Non-pigmented ciliary epithelial cell (primary cell): ENCODE measurements at places on chromosomes 16 and 17.

- DNase-seq: no peak
These were observed 511.0 kb upstream of the CDH5 start for GRCh38 chr16:65855171-65856145.

GRCh38 chr16:52816993-52817392 lies 235.7 kb downstream of the CHD9NB start:
- DNase-seq: no peak

- DNase-seq: no peak
These were observed 13.9 kb downstream of the TNS4 start for GRCh38 chr17:40487371-40488020.

DNA sequence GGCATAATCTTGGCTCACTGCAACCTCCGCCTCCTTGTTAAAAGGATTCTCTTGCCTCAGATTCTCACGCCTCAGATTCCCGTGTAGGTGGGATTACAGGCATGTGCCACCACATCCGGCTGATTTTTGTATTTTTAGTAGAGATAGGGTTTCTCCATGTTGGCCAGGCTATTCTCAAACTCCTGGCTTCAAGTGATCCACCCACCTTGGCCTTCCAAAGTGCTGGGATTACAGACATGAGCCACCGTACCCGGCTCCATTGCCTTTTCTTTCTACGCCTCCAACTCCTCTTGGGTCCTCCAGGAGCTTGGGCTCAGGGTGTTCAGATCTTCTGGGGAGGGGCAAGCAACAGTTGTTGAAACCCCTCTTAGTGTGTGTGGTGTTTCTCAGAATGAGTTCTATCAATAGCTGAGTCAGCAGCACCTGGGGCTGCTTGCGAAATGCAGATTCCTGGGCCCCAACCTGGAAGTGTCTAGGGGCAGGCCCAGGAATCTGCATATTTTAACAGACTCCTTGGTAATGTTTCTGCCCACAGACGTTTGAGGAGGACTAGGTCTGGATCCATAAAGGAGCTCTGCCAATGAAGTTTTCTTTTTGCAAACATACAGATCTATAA lies 31.4 kb downstream of the SEC14L5 start:
- DNase-seq: no peak

DNA sequence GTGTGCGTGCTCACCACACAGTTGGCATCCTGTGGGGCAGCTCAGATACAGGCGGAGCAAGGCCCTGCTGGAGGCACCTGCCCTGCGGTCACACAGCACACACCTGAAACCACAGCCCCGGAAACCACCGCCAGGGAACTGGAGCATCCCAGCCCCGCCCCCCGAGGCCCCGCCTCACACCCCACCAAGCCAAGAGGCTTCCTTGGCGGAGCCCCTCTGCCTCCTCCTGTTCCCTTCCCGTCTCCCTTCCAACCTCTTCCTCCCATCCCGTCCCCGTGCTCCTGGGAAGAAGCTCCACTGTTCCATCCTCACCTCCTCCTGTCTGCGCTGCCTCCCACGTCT lies 205.5 kb downstream of the NTN1 start:
- no peak for DNase-seq

DNA sequence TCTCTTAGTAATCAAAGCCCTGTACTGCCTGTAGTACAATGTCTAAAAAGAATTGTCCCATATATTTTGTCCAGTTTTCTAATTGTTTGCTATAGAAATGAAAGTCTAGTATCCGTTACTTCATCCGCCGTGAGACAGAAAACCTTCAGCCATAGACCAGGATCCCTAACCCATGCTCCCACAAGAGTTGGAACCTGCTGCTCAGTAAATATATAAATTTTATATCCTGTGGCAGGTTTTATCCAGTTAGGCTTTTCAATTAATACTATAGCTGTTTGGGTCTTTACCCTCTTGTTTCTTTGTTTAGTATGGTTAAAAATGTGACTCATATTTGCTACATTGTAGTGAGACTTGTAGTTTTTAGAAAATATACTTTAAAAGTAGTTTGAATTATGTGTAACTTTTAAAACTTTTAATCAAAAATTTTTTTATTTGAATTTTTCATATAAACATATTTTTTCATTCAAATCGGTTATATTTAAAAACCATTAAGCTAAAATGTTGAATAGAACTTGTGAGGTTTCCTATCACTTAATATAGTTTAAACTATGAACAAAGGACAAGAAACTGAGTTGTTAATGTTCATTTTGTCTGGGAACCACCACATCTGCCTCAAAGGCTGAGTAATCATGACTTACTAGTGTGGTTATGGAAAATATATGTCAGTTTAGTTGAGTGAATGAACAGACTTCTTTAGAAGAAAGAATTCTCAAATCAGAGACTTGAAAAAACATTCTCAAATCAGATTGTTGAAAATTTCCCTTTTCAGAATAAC lies 54.8 kb downstream of the VMP1 start:
- DNase-seq: no peak

DNA sequence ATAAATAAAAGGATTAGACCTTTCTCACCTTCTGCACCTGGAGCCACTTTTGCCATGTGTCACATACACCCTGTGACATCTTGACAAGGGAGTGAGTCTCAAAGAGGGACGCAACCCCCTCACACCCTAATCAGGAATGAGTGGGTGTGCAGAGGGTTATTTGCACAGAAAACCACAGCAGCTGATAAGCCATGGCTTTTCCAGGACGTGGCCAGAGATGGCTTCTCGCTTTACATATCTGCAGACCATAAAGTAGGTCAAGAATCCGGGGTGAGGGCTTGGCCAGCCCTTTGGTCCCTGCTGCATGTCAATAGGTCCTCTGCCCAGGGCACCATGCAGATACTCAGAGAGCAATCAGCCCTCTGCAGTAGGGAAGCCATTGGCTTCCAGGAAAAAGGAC lies 2.4 kb upstream of the CD300LF start:
- no peak for DNase-seq

DNA sequence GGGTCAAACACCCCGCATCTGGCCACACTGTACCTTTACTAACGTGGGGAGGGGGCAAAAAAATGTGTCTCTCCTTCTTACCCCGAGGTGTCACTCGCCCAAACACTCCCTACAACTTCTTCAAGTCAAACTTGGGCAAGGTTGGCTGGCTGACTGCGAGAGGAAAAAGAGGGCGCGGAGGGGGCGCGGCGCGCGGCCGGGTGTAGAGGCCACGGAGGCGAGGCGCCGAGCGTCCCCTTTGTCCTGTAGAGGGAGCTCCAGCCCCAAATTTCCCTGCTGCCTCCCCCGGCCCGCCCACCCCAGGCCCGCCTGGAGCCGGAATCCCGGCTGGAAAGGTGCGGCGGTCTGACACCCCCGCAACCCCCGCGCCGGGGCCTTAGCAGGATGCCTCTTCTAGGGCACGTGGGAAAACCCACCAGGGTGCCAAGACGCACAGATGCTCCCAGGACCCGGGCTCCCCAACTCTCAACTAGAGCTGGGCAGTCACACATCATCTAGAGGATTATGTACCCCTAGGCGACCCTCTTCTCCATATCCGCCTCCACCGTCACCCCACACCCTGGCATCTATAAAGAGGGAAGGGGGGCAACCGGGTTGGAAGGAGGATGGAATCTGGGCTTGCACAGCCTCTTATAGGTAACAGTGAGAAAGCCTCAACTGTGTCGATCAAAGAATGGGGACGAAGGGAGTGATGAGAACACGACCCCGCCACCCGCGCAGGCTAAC lies 4.2 kb downstream of the IRX3 start:
- no peak for DNase-seq

DNA sequence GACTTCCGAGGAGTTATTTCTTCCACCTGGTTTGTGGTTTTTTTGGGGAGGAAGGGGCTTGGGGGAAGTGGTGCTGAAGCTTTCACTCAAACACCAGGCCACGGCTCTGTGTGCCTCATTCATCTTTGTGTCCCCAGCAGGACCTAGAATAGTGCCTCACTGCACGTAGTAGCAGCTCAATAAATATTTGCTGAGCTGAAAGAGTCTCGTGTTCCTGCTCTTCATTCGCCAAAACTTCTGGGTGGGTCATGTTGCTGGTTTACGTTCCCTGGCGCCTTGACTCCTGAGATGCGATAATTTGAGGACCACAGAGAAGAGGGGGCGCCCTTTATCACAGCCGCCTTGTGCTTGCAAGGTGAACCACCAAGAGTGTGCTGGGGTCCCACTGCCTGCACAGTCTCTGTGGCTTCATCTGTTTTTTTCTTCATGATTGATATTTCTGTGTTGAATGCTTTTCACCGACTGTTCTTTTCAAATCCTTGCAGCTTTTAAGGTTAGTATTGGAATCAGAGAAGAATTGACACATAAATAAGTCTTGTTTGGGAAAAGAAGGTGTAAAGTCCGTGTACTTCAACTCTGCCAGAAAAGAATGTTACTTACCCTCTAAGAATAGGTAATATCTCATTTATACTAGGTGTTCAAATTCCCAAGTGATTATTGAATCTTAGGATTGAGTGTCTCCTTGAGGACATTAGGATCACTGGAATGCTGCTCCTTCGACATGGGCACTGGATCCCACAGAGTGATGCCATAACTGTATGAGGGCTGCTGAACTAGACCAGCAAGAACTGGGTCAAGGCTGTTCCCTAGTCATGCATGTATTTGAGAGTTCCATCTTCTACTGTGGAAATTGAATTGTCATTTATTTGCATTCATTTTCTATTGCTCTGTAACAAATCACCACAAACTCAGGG lies 92.7 kb upstream of the CLEC18A start:
- DNase-seq: no peak

DNA sequence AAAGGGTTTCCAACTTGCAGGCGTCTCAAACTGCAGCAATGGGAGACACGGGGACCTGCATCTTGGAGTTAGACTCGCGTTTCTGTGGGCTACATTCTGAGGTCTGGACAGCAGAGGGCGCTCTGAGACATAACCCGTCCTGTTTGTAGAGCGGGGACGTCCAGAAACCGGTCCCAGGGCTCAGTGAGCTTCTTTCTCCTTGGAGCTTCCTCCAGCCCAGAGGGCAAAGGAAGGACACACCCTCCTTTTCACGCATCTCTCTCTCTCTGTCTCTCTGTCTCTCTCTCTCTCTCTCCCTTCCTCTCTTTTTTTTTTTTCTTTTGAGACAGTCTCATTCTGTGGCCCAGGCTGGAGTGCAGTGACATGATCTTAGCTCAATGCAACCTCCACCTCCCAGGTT lies 19.8 kb downstream of the COX4I1 start:
- DNase-seq: peak; percentile 31

- DNase-seq: no peak
These were observed 15.2 kb downstream of the ALOX12B start for GRCh38 chr17:8072341-8072728.

DNA sequence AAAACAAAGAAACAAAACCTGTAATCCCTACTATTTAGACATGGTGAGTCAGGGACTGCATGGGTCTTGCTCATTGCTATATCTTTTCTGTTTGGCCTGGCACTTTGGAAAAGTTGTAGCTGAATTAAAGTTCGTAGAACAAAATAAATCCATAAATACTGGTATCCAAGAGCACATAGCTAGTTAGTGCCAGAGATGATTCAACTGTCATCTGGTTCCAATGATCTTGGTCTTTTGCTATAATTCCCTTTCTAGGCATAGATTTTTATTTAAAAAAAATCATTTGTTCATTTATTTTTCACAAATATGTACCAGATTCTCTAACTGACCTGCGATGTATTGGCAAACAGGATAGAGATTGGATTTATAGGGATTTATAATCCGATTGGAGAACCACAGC lies 1436.1 kb upstream of the GOT2 start:
- no peak for DNase-seq

- DNase-seq: no peak
These were observed 163.9 kb upstream of the ELAC2 start for GRCh38 chr17:13181683-13182082.

GRCh38 chr17:1414001-1414574 lies 14.1 kb upstream of the YWHAE start:
- DNase-seq: no peak

DNA sequence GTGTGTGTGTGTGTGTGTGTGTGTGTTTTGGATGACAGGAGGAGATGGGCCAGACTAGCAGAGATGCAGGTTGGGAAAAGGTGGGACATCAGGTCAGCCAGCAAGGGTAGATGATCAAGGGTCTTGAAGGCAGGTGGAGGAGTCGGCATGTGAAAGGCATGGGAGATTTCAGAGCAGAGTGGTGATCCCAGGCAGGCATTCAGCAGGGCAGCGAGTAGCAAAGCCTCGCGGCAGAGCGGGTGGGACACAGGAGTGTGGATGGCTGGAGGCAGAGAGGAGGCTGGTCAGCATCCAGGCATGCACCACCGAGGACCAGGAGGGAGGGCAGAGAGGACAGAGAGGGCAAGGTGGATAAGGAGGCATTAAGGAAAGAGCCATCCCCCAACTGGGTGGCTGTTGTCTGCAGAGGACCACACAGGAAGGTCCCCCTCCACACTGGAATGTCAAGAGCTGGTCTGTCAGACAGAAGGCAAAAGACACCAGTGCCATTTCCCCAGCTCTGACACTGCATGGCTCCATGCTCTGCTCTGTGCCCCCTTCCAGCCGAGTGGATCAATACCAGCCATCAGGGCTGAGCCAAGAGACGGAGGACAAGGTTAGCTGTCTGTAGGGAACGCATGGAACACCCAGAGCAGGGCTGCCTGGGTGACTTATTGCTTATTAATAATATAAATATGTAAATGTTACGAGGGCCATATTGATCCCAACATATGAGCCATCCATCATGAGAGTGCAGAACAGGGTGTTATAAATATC lies 74.8 kb upstream of the RPL38 start:
- no peak for DNase-seq

- no peak for DNase-seq
These were observed 99.7 kb upstream of the METRNL start for GRCh38 chr17:82979718-82980117.

DNA sequence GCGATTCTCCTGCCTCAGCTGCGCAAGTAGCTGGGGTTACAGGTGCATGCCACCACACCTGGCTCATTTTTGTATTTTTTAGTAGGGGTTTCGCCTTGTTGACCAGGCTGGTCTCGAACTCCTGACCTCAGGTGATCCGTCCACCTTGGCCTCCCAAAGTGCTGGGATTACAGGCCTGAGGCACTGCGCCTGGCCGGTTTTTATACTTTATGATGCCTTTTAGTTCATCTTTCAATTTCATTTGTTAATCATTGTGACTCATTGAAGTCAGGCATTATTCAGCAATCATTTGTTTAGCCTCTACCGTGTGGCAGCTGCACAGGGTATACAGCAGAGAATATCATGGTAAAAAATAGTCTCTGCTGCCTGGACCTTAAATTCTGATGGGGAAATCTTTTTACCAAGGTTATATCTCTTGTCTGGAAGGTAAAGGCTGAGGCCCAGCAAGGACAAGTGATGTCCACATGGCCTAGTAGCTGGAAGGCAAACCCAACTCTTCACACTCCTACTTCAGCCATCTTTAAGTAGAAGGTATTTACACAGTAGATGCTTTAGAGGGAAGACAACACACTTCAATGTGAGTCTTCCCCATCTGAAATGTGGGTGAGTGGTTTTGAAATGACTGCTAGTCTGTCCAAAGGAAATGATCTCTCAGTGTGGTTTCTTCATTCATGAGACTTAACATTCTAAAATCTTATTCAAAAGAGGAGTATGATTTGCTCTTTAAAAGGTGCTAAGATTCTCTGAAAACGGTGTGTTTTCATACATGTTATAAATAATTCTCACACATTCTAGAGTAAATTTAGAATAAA lies 2.4 kb downstream of the PRPSAP2 start:
- no peak for DNase-seq

- no peak for DNase-seq
These were observed 14.2 kb downstream of the USP10 start for GRCh38 chr16:84714028-84714427.
